ENCODE measurements at places on chromosomes 5 and 9. TPM values are rescaled to one million over a fixed set of nuclear protein-coding genes. Genes with fewer than 3 reads are reported as not detected.

The ARL14EPL gene
- not detected for polyA plus RNA-seq

- no peak for DNase-seq
Measured at GRCh38 chr5:168324859-168325630, 33.6 kb downstream of the WWC1 start.

The TGFBR1 gene
- polyA plus RNA-seq, result 73.5 TPM

- no peak for DNase-seq
Measured at GRCh38 chr9:113989017-113989713, 88.9 kb downstream of the AMBP start.

DNA sequence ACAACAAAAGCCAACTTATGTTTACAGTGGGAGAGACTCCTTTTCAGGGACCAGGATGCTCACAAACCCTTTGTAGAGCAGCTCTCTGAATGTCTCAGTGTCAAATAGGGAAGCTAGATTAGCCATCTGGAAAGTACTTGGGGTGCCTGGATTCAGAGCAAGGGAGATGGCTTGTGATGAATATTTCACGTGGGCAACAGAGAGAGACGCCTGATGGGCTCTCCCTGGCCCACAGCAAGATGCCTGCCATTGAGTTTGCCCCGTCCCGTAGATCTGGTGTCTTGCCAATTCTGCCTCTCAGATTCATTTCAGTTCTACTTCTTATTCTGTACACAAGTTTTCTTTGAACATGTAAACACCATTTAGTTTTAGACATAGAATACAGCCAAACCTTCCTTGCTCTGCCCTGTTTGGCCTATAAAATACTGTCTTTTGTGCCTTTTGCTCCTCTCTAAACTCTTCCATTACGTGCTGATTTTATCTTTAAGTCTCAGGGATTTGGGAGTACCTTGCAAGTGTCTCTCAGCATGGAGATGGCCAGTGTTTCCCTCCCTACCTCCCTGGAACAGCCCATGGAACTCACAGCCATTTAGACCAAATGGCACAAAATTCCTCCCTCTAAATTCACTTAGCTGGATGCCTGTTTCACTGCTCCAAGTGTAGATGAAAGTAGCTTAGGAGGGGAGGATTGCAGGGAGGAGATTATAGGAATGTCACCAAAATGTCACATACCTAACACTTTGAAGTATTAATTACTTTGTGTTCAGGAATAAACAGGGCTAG, 234.3 kb downstream of the SAXO1 start:
- DNase-seq, result no peak

GRCh38 chr9:7879551-7880245, 80.1 kb upstream of the DMAC1 start:
- DNase-seq, result no peak

GRCh38 chr5:176609724-176610434, at the start of gene GPRIN1:
GPRIN1 (minus strand) TSS chr5:176610156; CDS start chr5:176599834, 10,322 bp downstream.
- DNase-seq, result no peak

DNA sequence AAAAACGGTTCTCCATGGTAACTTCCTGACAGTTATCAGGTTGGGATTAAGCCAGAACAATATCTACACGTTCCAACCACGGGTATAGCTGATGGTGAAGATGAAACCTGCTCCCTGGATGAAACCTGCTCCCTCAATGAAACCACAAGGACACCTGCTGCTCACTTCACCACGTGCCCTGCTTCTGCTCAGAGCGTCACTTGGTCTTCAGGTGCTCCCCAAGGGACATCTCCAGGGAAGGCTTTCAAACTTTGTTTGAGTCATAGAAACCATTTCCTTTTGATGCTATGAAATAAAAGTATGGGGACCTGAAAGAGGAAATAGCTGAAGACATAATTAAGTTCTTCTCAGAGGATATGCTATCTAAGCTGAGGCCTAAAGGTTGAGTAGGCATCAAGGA, 242.4 kb downstream of the MED10 start:
- DNase-seq, result no peak

The CCL21 gene
- not detected for polyA plus RNA-seq

- no peak for DNase-seq
Measured at GRCh38 chr5:115068239-115069086, 101.2 kb downstream of the TRIM36 start.

The IFNE gene
- 0.69 TPM for polyA plus RNA-seq

The PTGS1 gene
- 72.6 TPM for polyA plus RNA-seq

DNA sequence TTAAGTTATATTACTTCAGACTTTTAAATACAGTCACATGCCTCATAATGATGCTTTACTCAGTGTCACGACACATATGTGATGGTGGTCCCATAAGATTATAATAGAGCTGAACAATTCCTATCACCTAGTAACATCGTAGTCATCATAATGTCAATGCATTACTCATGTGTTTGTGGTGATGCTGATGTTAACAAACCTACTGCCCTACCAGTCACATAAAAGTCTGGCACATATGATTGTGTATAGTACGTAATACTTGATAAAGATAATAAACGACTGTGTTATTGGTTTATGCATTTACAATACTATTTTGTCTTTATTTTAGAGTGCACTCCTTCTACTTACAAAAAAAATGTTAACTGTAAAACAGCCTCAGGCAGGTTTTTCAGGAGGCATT, 103.7 kb downstream of the PAM start:
- DNase-seq, result peak; percentile 63

DNA sequence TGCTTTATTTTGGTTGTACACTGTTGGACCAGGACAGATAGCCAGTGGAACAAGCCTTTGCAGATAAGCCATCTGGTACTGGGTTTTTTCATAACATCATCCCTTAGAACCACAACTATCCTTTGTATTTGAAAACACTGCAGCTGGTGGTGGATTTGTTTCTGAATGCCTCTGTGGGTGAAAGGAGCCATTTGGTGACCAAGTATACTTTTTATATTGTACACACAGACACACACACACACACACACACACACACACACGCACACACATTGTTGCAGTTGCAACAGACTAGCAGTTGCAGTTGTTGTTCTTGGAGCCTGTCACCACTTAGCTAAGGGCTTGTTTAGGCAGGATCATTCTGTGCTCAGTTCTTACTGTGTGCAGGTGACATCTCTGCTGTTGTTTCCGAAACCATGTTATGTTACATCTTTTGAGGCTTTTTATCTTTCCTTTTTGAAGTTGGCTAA, 22.9 kb upstream of the CAVIN4 start:
- no peak for DNase-seq

DNA sequence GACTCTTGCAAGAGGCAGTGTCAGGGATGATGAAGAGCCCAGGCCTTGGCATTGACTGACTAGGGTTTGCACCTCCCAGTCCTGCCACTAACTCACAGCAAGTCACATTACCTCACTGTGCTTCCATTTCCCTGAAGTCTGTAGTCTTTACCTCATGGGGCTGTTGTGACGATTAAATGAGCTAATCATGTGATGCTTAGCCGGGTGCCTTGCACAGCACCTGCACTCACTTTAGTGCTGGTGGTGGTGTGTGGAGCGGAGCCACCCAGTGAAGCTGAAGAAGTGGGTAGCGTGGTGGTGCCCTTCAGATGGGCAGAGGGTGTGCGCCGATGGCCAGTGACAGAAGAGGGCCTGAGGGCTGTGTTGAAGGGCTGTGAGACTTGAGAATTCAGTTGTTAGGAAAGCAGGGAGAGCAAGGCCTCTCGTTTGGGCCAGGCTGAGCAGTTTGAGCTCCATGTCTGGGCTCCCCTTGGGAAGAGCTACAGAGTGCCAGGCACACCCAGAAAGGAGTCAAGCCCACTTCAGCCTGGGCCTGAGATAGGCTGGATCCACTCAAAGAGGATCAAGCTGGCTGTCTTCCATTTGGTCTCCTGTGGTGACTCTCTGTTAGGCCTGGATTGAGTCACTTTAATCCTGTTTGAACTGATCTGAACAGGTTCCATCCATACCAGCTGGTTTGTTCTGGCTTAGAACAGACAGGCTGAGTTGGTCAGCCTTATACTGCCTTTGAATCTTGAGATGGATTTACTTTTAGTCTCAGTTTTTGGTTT, 42.5 kb downstream of the RALGPS1 start:
- peak; percentile 22 for DNase-seq

DNA sequence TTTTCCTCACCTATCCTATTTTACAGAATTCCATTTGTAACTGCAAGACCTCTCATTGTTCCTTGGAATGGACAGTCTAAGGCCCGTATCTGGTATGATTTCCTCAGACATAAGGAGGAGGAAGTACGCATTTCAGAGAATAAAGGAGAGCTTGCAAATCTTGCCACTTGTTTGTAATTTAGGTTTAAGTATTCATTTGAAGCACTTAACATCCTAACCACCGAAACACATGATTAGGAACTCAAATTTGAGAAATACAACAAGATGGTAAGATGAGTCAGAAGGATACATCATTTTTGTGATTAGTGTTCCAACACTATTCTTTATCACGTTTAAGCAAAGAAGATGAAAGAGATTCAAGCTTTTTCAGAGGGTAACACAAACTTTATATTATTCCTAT, 3.9 kb upstream of the ZCCHC9 start:
- DNase-seq, result no peak

- DNase-seq, result no peak
Measured at GRCh38 chr5:80757290-80757689, 102.5 kb upstream of the DHFR start.

The UNC5A gene
- polyA plus RNA-seq, result not detected

GRCh38 chr5:12865529-12865928, 961.3 kb upstream of the CTNND2 start:
- no peak for DNase-seq

- no peak for DNase-seq
Measured at GRCh38 chr5:83973925-83974815, 253.5 kb upstream of the HAPLN1 start.

DNA sequence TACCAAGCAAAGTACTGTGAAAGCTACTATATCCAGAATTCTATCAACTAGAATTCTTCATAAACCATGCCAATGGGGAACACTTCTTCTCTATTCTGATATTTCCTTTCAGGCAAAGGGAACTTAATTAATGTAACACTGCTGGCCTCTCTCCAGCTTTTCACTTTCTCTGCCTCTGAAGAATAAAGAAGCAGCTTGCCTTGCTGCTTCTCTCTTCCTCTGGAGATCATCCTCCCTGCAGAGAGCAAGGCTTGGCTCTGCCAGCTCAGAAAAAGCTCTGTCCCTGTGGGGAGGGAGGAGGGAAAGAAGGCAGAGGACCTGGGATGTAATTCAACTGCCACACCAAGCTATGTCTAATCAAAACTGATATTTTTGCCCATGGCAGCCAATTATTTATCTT, 6.5 kb downstream of the CTNND2 start:
- no peak for DNase-seq

The PSMD5 gene
- polyA plus RNA-seq, result 37.7 TPM

The WDR38 gene
- polyA plus RNA-seq, result not detected

DNA sequence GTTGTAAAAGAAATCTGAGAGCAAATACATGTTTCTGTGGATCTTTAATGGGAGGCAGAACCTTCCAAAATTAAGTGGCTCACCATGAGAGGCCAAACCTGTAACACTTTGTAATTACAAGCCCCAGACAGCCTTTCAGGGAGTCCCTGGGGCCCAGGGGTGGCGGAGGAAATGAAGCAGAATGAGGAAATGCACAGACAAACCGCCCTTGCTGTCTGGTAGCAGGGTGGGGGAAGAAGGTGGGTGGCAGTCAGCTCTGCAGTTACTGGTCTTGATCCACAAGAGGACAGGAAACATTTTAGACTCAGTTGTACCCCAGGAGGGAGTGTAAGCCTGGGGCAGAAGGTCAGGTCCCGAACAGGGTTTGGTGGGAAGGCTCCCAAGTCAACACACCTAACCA, 6.5 kb downstream of the ARL14EPL start:
- no peak for DNase-seq

DNA sequence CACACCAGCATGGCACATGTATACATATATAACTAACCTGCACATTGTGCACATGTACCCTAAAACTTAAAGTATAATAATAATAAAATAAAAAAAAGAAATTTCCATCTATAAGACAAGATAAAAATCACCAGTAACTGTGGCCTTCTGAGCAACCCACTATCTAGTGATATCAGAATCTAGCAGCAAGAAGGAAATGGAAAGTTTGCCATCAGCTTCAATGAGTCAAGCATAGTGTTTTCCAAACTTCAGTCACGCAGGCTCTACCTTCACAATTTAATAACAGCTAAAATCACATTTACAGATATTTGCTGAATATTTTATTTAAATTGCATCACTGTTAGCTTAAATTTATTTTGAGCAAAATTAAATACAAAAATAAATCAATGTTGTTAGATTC, 345.3 kb upstream of the CD180 start:
- no peak for DNase-seq

The GGTA1 gene
- not detected for polyA plus RNA-seq

- no peak for DNase-seq
Measured at GRCh38 chr5:16245249-16245648, 65.7 kb upstream of the MARCHF11 start.

The SHOC1 gene
- not detected for polyA plus RNA-seq

- no peak for DNase-seq
Measured at GRCh38 chr9:5895782-5896181, 5.1 kb downstream of the MLANA start.

The PCDHGA2 gene
- 6.8 TPM for polyA plus RNA-seq

GRCh38 chr5:1011741-1012312, 3.2 kb downstream of the NKD2 start:
- DNase-seq, result no peak

GRCh38 chr5:54361691-54362411, 51.5 kb upstream of the ARL15 start:
- DNase-seq, result no peak

GRCh38 chr5:440401-441201, 2.4 kb upstream of the EXOC3 start:
- DNase-seq, result no peak

DNA sequence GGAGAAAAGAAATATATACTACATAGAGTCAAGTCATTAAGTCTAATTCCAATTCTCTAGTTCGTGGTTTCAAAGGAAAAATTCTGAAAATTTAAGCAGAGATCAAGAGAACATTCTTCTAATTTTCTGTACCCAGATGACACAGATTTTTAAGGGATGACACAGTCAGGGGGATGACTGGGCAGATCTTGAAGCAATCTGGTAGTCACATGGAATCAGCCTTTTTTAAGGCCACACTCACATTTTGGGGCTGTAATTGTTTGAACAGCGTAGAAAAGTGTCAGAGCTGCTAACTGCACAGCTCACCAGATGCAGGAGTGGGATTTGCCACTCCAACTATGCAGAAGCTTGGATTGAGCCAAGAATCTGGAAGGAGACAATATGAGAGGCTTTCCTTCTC, 20.4 kb downstream of the PDE4D start:
- peak; percentile 81 for DNase-seq

The FOXD1 gene
- polyA plus RNA-seq, result 4.9 TPM

GRCh38 chr9:126061575-126061974, 265.1 kb upstream of the MVB12B start:
- DNase-seq, result no peak

GRCh38 chr5:39951070-39951469, 526.3 kb upstream of the DAB2 start:
- no peak for DNase-seq

GRCh38 chr5:95989283-95990048, 27.8 kb upstream of the ELL2 start:
- DNase-seq, result no peak

DNA sequence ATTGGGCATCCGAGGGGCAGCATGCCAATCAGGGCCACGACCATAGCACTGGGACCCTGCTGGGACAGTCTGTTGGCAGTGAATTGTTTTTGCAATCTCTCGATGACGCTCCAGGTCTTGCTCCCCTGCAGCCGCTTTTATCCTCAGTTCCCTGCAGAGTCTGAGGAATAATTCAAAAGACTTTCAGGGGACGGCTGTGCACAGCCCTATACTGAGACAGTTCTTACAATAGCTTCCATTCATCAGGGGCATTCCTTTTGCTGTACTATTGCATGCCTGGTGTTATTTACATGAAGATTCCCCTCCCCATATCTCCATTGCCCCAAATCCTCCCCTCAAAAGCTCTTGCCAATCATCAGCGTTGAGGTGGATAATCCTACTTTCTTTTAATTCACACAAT, 163.3 kb upstream of the WWC1 start:
- DNase-seq, result no peak

Data from BJ (cell line).